CD4-positive, alpha-beta T cell treated with Interleukin-4 for 1 hour (primary cell): ENCODE measurements at places on chromosomes 4 and X.

- no peak for DNase-seq
Measured at GRCh38 chr4:25783943-25784342, 78.8 kb downstream of the SEL1L3 start.

DNA sequence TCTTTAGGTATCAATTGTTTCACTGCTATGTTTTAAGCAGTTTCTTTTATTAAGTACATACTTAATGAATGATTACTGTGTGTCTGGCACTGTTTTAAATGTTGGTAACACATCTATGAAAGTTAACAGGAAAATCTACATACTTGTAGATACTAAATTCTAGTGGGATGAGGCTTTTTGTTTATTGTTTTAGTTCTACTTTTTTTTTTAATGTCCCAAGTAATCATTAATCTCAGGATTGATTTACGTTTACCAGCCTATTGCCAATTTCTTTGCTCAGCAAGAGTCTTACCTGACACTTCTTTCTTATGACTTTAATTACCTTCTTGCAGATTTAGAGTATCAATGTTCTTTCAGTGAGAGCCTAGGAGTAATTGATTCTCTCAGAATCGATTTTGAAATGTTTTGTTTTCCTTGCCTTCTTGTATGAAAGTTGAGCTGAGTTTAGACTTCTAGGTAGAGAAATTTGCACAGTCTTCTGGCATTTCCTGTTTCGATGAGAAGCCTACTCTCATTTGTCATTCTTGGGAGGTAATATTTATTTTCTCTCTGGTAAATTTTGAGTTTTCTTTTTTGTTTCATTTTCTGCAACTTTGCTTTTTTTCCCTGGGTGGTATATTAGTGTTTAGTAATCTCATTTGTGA lies 235.2 kb upstream of the ANKRD50 start:
- DNase-seq, result no peak

GRCh38 chr4:20881658-20882057 lies 181.4 kb downstream of the PACRGL start:
- no peak for DNase-seq

DNA sequence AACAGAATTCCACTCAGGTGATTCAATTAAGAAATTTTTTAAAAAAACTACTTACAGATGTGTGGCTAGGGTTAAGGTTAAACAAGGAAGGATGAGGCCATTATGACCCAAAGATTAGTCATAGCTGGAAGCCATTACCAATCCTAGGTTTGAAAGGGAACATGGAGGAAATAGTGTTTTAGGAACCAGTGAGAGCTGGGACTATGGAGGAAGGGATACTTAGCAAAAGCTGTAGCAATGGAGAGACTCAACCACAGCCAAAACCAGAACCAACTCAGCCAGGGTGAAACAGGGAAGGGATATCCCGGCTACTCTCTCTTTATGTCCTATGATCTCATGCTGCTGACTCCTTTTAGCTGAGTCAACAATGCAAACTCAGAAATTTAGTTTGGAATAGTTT lies 148.6 kb upstream of the CNKSR2 start:
- DNase-seq, result no peak

DNA sequence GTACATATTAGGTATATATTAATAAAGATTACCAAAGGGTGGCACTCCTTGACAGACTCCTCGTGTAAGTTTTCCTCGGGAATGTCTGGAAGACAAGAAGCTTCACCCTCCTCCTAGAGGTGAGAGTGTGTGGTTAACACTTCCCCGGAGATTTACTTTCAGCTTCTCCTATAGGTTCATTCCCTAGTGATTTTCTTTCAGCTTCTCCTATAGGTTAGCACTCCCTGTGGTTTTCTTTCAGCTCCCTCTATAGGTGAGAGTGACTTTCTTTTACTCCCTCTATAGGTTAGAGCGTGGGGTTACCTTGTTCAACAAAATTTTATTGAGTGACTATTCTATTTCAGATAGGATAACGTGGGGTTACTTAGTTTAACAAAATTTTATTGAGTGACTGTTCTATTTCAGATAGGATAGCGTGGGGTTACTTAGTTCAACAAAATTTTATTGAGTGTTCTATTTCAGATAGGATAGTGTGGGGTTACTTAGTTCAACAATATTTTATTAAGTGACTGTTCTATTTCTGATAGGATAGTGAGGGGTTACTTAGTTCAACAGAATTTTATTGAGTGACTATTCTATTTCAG lies 106.0 kb upstream of the PLAC1 start:
- DNase-seq, result peak; percentile 43
